Glutamatergic neuron (in vitro differentiated cells): ENCODE measurements at places on chromosomes 5 and 9.

DNA sequence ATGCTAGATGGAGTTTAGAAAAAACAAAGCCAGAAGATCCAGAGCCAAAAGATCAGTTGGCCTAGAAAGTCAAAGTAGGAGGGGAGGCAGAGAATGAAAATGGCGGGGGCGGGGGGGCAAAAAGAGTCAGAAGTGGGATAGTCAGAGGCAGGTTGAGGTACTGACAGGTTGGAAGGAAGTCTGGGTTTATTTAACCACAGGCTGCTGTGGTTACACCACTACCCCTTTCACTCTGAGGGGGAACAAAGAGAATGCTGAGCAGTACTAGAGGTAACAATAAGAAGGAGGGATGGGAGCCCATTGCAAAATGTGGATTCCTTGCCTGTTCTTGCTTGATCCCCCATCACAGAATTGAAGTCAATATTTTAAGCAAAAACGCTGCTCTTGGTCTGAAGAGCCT, 111.8 kb downstream of the CAVIN4 start:
- no peak for DNase-seq

DNA sequence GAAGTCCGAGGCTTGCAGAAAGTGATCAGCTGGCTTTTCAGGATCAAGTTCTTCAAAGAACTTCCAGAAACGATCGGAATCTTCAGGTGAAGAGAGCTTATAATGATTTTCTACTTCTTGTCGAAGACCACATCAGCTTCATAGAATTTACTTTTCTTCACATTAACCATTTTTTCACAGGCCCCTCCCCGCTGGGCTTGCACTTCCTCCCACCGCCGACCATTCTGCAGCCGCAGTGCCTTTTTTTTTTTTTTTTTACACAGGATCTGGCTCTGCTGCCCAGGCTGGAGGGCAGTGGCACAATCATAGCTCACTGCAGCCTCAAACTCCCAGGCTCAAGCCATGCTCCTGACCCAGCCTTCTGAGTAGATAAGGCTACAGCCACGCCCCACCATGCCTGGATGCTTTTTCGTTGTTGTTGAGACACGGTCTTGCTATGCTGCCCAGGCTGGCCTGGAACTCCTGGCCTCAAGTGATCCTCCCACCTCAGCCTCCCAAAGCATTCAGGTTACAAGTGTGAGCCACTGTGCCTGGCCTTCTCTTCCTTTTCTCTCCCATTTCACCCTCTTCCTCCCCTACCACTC, 15.3 kb upstream of the RNF130 start:
- DNase-seq: no peak

DNA sequence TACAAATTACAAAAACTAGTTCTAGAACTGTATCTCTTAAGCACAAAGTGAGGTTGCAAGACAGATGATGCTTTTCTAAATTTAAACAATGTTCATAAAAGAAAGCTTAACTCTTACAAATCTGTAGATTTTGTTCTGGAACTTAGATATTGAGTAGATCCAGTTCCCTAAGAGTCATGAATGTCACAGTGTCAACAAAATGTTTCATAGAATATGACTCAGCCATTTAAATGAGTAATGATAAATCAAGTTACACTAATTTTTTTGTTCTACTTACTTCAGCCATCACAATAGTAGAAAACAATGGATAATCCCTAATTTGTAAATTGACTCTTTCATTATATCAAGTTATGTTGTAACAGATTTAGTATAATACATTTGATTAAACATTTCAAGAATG, 239.7 kb downstream of the MEF2C start:
- no peak for DNase-seq

- DNase-seq: peak; percentile 60
These were observed at the start of gene PDGFRB for GRCh38 chr5:150155258-150156026. Gene PDGFRB (minus strand): TSS chr5:150155845. CDS start chr5:150137047, 18,798 bp downstream.

DNA sequence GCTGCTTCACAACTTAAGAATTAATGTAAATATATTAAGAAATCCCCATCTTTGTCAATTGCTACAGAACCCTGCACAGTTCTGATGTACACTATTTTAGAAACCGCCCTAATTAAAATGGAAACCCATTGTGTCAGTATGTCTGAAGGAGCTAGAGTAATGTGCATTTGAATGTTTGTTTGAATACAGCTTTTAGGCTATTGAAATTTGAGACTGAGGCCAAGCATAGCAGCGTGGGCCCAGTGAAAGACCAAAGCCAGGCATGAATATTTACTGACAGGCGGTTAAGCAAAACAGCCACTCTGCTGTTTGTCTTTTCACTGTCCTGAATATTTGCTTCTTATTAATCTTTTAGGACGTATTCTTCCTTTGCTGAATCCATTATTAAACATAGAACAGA, 252.3 kb downstream of the IZUMO3 start:
- DNase-seq: no peak

- DNase-seq: no peak
These were observed 118.2 kb upstream of the HMHB1 start for GRCh38 chr5:143693651-143694252.

- no peak for DNase-seq
These were observed 290.5 kb downstream of the SLF1 start for GRCh38 chr5:94908889-94909480.

DNA sequence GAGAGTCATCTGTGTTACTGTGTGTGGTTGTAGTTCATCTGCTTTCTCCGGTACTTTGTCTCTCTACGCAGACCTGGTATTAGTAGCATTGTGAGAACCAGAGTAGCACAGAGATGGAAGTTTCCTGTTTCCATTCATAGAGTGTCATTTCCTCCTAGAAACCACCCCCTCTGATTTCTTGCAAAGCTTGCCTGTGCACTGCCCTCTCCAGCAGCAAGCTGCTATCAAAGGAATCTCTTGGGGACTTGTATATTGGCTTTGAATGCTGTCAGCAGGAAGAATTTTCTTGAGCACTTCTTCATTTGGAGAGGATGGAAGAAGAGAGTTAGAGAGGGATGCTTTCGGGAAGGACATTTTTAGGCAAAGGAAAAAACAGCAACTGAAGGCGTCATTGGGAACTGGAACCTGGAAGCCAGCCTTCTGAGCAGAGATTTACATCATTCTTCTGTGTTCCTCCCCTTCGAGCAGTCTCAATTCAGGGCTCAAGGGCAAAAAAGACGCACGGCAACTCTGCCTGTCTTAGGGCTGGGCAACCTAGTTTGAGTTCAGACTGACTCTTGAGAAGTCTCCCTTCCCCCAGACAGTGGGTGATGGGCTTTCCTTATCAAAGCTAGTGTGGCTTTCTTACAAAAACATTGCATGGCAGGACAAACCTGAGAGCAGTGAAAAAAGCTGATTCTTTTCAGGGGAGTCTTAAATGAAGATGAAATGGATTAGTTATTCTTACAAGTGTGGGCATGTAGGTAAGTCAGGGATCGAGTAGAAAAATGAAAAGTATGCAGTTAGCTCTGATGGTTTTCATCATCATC, 226.3 kb downstream of the AOPEP start:
- no peak for DNase-seq

GRCh38 chr9:28563291-28563934, 990.1 kb upstream of the C9orf72 start:
- DNase-seq: no peak

GRCh38 chr9:80028501-80028900, 456.7 kb downstream of the TLE4 start:
- DNase-seq: no peak

DNA sequence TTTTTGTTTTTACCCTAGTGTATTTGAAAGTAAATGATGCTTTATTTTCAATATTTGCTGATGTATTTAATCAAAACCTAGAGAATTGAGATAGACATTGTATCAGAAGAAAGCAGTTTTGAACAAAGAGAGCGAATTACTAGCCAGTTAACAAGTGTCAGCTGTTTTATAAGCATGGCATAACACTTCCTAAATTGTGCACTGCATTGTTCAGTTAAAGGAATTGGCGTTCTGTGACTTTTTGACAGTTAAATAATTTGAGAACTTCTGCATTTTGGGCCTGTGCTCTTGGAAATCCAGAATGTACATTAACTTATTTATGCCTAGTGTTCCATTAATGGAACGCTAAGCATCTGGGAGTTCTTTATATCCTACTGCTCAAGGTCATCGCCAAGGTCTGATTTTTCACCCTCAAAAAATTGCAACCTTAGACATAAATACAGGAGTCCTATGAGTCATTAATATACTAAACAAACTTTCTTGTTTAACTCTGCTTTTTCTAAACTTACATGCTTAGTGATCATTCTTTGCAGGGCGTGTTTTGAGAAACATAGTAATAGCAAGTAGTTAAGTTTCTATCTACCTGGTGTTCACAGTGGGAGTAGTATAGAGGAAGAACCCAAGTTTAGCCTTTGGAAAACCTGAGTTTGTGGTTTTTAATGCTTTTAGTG, 31.1 kb downstream of the RASA1 start:
- DNase-seq: no peak
